ENCODE measurements at places on chromosomes 12 and 14. TPM values are rescaled to one million over a fixed set of nuclear protein-coding genes. Genes with fewer than 3 reads are reported as not detected.

DNA sequence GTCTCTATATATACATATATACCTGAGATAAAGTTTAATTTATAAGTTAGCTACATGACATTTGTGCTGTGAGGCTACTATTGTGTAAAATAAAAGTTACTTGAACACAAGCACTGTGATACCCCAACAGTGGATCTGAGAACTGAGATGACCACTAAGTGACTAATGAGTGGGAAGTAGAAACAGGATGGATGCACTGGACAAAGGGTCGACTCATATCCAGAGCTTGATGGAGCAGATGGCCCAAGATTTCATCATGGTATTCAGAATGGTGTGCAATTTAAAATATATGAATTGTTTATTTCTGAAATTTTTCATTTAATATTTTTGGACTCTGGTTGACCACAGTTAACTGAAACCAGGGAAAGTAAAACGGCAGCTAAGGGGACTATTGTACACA, 908.6 kb upstream of the MDGA2 start:
- no peaks in the 10 kb centered on the region for H3K27me3 ChIP-seq
- no peak overlapping the region for H3K27ac ChIP-seq
- H3K4me1 ChIP-seq, result no peaks in the 10 kb centered on the region
- no peaks in the 10 kb centered on the region for H3K36me3 ChIP-seq
- no peak overlapping the region for H3K4me3 ChIP-seq
- DNase-seq, result no peak

DNA sequence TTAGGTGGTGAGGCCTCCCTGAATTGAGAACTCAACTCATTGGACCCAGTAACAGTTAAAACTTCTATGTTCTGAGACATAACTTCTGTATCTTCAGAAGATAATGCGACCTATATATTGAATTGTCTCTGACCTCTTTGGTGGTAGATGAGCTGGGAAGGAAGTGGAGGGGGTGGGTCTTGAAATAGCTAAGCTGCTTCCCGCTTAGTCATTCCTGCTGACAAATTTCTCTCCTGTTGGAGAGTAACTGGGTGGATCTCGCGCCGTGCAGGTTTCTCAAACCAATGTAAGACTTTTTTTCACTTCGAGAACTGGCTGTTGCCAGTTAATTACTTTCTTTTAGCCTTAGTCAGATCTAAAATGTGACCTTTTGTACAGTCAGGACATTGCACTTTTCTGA, 100.8 kb downstream of the PPHLN1 start:
- H3K36me3 ChIP-seq, result no peaks in the 10 kb centered on the region
- peaks cover 4% of the 10 kb centered on the region for H3K4me1 ChIP-seq
- no peaks in the 10 kb centered on the region for H3K27me3 ChIP-seq
- H3K4me3 ChIP-seq, result no peak overlapping the region

PMCH gene
- not detected for total RNA-seq

IQSEC3 gene
- total RNA-seq, result 2.0 TPM

- H3K27ac ChIP-seq, result no peak overlapping the region
- no peak overlapping the region for H3K4me3 ChIP-seq
- H3K4me1 ChIP-seq, result no peaks in the 10 kb centered on the region
These were observed 294.1 kb downstream of the DPF3 start for GRCh38 chr14:72599579-72600470.

DNA sequence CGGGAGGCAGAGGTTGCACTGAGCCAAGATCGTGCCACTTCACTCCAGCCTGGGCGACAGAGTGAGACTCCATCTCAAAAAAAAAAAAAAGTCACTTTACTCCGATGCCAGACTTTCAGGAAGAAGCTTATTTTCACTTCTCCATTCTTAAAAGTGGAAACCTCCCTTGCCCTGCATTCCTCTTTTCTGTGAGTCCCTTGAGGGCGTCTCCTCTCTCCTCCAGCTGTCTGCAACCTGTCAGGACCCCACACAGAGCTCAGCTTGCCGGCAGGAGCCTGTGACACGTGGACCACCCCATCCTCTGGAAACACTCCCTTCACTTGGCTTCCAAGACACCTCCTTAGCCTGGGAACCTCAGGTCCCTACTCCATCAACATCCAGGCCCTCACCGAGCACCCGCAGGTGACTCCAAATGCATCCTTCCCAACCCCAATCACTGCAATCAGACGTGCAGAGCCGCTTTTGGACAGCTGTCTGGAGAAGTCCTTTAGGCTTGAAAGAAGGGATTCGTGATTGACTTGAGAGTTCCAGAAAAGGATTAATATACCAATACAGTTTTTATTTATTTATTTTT, 34.3 kb downstream of the SLC15A4 start:
- H3K4me3 ChIP-seq, result no peak overlapping the region
- H3K4me1 ChIP-seq, result peaks cover 5% of the 10 kb centered on the region
- no peaks in the 10 kb centered on the region for H3K36me3 ChIP-seq
- H3K27ac ChIP-seq, result no peak overlapping the region
- no peaks in the 10 kb centered on the region for H3K27me3 ChIP-seq

- no peak overlapping the region for H3K27ac ChIP-seq
- no peaks in the 10 kb centered on the region for H3K4me1 ChIP-seq
- DNase-seq, result no peak
- no peak overlapping the region for H3K4me3 ChIP-seq
- no peaks in the 10 kb centered on the region for H3K36me3 ChIP-seq
- no peaks in the 10 kb centered on the region for H3K27me3 ChIP-seq
These were observed 399.0 kb downstream of the NAV3 start for GRCh38 chr12:78229591-78230101.
